Fibroblast of pulmonary artery (primary cell): ENCODE measurements at places on chromosomes 4 and X.

GRCh38 chr4:5804656-5805055 lies 88.2 kb downstream of the CRMP1 start:
- DNase-seq, result no peak

GRCh38 chr4:140267576-140267975 lies 105.9 kb upstream of the SCOC start:
- no peak for DNase-seq

DNA sequence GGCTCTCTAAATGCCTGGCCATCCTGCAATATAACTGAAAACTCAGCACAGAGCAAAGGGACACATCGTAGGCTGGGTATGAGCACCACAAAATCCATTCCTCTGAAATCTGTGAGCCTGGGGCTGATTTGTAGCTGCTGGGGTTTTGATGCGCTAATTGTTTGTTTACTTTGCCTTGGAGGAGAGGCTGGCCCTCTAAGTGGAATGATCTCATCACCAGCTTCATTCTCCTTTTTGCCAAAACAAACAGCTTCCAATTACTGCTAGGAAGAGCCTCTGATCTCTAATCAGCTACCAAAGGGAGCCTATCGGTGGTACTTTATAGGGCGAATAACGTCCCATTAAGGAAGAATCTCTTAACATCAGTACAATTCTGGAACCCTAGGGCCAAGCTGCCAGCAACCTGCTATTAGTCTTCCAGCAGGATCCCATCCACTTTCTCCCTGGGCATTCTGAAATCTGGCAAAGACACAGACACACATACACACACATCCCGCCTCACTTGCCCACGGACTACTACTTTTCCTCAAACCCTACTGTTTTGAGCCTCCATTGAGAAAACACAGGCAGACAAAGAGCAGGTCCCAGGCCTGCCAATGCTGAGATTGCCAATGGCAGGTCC lies 5.8 kb downstream of the ANOS1 start:
- no peak for DNase-seq

DNA sequence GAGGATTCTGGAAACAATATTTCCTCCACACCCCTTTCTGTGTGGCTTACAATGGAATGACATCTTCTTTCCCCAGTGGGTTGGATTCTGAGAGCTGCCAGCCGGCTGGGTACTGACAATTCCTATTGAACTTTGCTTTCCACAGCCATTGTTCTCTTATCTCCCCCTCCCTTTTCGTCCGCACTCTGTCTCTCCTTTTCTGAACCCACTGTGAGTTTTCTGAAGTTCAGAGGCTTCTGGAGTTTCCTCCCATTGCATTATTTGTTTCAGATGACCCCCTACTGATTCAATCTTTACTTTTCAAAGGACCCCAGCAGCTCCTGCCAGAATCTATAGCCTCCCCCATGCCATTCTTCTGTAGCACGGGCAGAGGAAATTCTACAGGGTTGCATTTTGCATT lies 10.4 kb downstream of the SMPX start:
- DNase-seq, result peak; percentile 66
